Globus pallidus (tissue), 1 donor: ENCODE measurements at places on chromosomes 2 and 18.

DNA sequence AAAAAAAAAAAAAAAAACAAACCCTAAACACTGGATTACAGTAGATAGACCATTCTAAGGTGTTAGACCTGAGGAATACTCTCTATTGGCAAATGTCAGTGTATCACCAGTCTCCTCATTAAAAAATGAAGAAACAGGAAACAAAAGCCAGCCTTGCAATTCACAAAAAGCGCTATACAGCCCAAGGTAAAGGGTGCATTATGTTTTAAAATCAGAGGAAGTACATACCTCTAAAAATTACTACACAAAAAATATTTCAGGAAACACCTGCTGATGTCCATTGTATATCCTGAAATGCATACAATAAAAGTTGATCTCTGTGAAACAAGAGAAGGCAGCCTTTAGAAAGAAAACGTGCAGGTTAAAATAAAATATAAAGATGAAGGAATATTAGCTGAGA is 54.9 kb upstream of the TSPYL6 start:
- DNase-seq = no peak

GRCh38 chr2:6657136-6657535 is 208.6 kb downstream of the CMPK2 start:
- no peak for DNase-seq

GRCh38 chr2:79977792-79978191 is 326.8 kb downstream of the LRRTM1 start:
- no peak for DNase-seq

DNA sequence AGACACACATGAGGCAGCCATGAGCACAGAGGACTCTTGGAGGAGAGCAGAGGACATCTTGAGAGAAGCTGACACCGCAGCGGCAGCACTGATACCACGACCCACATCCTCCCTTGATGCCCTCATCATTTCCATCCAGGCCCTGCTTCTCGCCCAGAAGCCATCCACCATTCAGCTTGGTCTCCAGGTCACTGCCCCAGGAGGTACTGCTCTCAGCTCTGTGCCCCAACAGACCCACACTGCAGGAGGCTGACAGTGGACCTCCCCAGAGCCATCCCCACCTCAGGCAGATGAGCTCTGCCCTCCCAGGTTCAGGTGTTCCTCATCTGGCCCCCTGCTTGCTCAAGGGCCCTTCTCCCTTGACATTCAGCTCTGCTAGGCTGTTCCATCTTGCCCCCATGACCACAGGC is 74.9 kb downstream of the ACKR3 start:
- no peak for DNase-seq

DNA sequence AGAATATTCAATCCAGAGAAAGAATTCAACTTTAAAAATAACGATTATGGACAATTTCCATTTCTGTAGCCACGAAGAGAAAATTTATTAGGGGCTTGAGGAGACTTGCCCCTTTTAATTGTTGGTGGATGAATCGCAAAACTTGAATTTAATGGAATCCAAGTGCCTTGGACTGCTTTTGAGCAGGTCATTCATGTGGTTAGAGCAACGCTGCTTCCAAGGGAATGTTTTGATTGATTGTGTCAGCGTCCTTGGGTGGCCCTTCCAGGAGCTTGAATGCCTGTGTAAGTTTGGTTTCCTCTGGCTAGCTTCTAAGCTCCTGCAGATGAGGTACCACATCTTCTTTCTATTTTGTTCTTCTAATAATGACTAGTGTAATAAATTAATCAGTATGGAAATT is 213.4 kb downstream of the LTBP1 start:
- DNase-seq = no peak

- DNase-seq = peak; percentile 53
Observed at GRCh38 chr2:19863303-19864041, 38.3 kb downstream of the TTC32 start.

GRCh38 chr2:230360028-230360427 is 33.0 kb downstream of the SP140L start:
- DNase-seq = no peak
